ENCODE measurements at places on chromosomes 5 and 9.
A peak's percentile ranks its signal among the peaks of the same experiment; 100 is the strongest.

- DNase-seq, result no peak
These were observed 179.2 kb downstream of the DAB2IP start for GRCh38 chr9:121830441-121831140.

- DNase-seq, result no peak
These were observed 519.8 kb downstream of the TLE4 start for GRCh38 chr9:80091526-80091925.

DNA sequence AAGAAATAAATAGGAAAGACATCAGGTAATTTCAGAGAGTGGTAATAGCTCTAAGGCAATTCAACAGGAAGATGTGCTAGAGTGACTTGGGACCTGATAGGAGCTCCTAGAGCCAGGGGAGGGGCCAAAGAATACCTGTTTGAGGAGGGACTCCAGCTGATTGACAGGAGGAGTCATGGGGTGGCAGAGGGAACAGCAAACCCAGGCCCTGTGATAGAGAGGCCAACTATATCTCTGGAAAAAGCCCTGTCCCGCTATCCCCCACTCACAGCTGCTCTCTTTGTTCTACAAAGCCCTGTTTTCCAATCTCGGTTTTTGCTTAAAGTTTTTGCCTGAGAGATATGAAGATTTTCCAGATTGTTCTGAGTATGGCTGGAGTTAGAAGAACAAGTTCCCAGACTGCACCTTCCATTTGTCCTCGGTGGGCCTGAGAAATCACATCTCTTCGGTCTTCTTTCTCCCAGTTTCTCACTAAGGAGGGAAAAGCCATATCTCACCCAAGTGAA lies 9.0 kb upstream of the NSD1 start:
- DNase-seq, result no peak

- peak; percentile 49 for DNase-seq
These were observed 17.7 kb upstream of the IL6ST start for GRCh38 chr5:56012281-56012963.

- no peak for DNase-seq
These were observed 117.2 kb downstream of the PSD2 start for GRCh38 chr5:139912804-139913203.

DNA sequence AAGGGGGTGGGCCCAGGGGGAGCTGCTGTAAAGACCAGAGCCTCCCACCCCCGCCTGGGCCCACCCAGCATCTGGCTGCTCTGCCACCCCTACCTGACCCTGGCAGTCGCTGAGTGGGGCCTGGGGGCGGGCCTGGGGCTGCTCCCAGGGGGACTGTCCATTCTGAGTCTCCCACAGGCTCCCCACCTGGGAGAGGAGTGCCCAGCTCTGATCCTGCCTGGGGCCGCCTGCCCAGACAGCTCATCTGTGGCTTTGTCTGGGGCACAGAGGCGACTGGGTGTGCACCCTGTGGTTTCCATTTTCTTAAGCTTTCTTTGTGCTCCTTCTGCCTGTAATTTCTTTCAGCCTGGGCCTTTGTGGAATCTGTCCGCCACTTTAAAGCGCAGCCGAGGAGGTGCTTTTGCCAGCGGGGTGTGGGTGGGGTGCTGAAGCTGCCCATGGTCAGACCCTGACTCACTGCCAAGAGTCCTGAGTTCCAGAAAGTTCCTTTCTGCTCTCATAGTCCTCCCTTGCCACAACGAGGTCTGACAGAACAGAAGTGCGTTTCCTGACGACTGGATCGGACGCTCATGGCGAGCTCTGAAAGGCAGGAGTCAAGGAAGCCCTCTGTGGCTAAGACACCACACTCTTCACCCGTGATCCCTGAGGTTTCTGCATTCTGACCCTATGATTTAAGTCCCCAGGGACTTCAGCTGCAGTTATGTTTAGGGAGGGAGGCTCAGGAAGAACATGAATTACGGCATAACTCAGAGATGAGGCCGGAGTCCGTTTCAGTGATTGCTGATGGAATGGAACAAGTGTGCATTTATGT lies 225.0 kb downstream of the FANCC start:
- DNase-seq, result no peak

- DNase-seq, result no peak
These were observed 450.8 kb downstream of the NFIB start for GRCh38 chr9:13863112-13863511.

- DNase-seq, result no peak
These were observed 63.1 kb downstream of the GTF3C4 start for GRCh38 chr9:132733260-132733815.

Data from inflammatory macrophage treated with lipopolysaccharide for 4 hours (primary cell).